ENCODE measurements at places on chromosomes 6 and 20.

- H3K4me3 ChIP-seq, result no peak overlapping the region
- peaks cover 5% of the 10 kb centered on the region for H3K4me1 ChIP-seq
- H3K27ac ChIP-seq, result no peak overlapping the region
- H3K27me3 ChIP-seq, result no peaks in the 10 kb centered on the region
These were observed 6.5 kb downstream of the CEP162 start for GRCh38 chr6:84220809-84221409.

DNA sequence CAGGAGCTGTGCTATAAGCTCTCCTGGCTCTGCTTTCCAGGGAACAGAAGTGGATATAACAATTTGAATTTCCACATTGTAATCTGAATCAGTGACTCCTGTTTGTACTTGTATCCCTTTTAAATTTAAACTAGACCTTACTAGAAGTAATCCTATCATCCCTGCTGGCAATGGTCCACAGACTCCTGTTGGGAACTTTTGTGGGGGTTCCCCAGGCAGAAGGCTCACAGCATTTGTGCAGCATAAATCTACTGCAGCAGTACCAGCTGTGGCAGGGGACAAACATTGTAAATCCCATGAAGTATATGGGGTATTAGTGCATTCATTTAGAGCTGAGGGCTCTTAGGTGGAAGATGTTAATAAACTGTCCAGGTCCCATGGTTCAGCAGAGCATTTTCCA, 12.0 kb upstream of the PDCD2 start:
- H3K4me3 ChIP-seq, result no peak overlapping the region
- peaks cover 25% of the 10 kb centered on the region for H3K27me3 ChIP-seq
- peak; percentile 27 for DNase-seq
- H3K36me3 ChIP-seq, result no peaks in the 10 kb centered on the region
- H3K27ac ChIP-seq, result no peak overlapping the region

GRCh38 chr6:14499841-14500240, 382.3 kb downstream of the CD83 start:
- no peak for DNase-seq
- no peak overlapping the region for H3K4me3 ChIP-seq
- H3K27ac ChIP-seq, result no peak overlapping the region
- H3K27me3 ChIP-seq, result peaks cover 5% of the 10 kb centered on the region
- H3K36me3 ChIP-seq, result no peaks in the 10 kb centered on the region

- H3K4me1 ChIP-seq, result peaks cover 42% of the 10 kb centered on the region
- peak; percentile 87 for DNase-seq
- H3K36me3 ChIP-seq, result no peaks in the 10 kb centered on the region
- peak overlapping the region; percentile 84 for H3K27ac ChIP-seq
- no peaks in the 10 kb centered on the region for H3K27me3 ChIP-seq
These were observed 30.8 kb downstream of the SF3B5 start for GRCh38 chr6:144064402-144065212.

GRCh38 chr6:158757753-158758090, 61.4 kb downstream of the EZR start:
- DNase-seq, result no peak
- no peaks in the 10 kb centered on the region for H3K27me3 ChIP-seq
- H3K36me3 ChIP-seq, result peaks cover 47% of the 10 kb centered on the region
- no peak overlapping the region for H3K4me3 ChIP-seq

GRCh38 chr20:361561-361960, 14.7 kb downstream of the NRSN2 start:
- H3K27me3 ChIP-seq, result no peaks in the 10 kb centered on the region
- H3K27ac ChIP-seq, result no peak overlapping the region
- no peak overlapping the region for H3K4me3 ChIP-seq
- DNase-seq, result no peak

- no peak overlapping the region for H3K4me3 ChIP-seq
- H3K4me1 ChIP-seq, result no peaks in the 10 kb centered on the region
- H3K27ac ChIP-seq, result no peak overlapping the region
- no peaks in the 10 kb centered on the region for H3K36me3 ChIP-seq
- no peaks in the 10 kb centered on the region for H3K27me3 ChIP-seq
These were observed 610.3 kb downstream of the RNF144B start for GRCh38 chr6:18997375-18997826.

GRCh38 chr6:112189494-112189893, 64.9 kb downstream of the LAMA4 start:
- H3K27me3 ChIP-seq, result peaks cover 47% of the 10 kb centered on the region
- H3K4me3 ChIP-seq, result no peak overlapping the region
- no peaks in the 10 kb centered on the region for H3K4me1 ChIP-seq

DNA sequence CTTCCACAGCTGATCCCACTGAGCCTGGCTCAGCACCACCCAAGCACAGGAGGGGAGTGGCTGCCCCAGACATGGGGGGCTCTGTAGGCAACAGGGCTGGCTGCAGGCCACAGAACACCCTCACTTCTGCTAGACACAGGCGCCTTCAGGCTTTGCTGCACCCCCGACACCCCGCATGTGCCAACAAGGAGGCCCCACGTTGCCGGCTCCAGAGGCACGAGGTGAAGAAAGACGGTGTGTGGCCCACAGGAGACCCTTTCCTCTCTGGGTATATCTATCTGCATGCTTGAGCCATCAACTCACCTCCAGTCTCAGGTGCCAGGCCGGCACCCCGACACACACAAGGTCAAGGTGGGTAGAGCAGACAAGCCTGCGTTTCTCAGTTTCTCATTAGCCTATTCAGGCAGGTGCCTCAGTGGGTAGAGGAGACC, 158.3 kb downstream of the DLL1 start:
- H3K27ac ChIP-seq, result no peak overlapping the region
- H3K27me3 ChIP-seq, result no peaks in the 10 kb centered on the region
- DNase-seq, result no peak
- H3K4me1 ChIP-seq, result no peaks in the 10 kb centered on the region
- no peaks in the 10 kb centered on the region for H3K36me3 ChIP-seq
- no peak overlapping the region for H3K4me3 ChIP-seq

- no peaks in the 10 kb centered on the region for H3K27me3 ChIP-seq
- no peak overlapping the region for H3K27ac ChIP-seq
- H3K4me1 ChIP-seq, result no peaks in the 10 kb centered on the region
- DNase-seq, result no peak
- H3K4me3 ChIP-seq, result no peak overlapping the region
These were observed 29.0 kb downstream of the AFG1L start for GRCh38 chr6:108323710-108324466.

DNA sequence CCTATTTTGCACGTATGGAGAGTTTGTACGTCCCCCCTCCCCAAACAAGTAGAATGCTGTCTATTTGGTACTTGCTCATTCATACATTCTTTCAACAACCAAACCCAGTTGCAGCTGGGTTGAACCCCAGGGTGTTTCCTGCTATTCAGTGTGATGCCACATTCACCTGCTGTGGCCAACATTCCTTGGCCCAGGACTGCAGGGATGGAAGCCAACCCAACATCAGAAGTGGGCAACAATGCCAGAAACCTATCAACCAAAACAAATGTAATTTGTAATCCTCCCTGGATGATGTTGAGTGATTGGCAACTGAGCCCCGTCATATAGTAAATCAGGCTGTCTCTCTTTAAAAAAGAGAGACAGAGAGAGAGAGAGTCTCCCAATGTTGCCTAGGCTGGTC, 8.9 kb downstream of the NT5E start:
- no peaks in the 10 kb centered on the region for H3K27me3 ChIP-seq
- peaks cover 27% of the 10 kb centered on the region for H3K36me3 ChIP-seq
- peak overlapping the region; percentile 8 for H3K4me3 ChIP-seq
- H3K4me1 ChIP-seq, result peaks cover 85% of the 10 kb centered on the region
- DNase-seq, result no peak
- H3K27ac ChIP-seq, result peak overlapping the region; percentile 42

- H3K4me3 ChIP-seq, result no peak overlapping the region
- no peaks in the 10 kb centered on the region for H3K36me3 ChIP-seq
- peaks cover 2% of the 10 kb centered on the region for H3K27me3 ChIP-seq
- DNase-seq, result no peak
These were observed 185.0 kb downstream of the CENPW start for GRCh38 chr6:126524811-126525326.

DNA sequence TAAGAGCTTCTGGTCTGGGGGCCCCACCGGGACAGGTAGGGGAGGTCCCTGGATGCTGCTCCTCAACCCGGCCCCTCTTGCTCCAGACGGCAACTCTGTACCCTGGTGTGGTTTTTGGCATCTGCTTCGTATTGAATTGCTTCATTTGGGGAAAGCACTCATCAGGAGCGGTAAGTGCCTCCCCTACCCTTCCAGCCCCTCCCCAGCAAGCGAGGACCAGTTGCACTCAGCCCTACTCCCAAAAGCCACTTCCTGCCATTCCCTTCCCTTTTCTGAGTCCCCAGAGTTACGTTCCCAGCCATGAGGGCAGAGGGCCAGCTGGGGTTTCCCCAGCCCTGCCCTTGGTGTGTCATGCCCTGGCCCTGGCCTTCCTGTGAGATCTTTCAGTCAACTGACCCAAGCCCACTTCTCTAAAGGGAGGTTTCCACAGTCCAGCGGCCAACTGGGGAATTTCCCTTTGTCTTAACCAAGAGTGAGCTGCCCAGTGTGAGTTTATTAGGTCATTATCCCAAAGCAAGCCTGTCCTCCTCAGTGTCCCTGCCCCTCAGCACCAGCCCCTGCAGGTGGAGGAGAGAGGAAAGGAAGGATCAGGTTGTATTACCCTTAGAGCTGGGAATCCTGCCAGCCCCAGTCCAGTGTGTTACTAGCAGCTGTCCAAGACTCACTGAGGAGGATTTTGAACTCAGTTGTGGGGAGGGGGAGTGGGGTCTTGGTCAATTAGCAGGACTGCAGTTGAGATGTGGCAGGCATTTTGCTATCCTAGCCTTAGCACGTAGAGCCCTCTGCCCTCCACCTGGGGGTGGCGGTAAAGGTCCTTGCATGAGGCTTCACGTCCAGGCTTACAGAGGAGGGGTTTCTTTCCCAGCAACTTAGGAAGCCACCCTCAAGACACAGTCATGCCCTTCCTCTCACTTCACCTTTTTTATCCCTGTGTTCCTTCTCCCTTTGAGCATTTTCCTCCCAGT, 45.8 kb downstream of the TM9SF4 start:
- peaks cover 7% of the 10 kb centered on the region for H3K4me1 ChIP-seq
- H3K4me3 ChIP-seq, result no peak overlapping the region
- H3K36me3 ChIP-seq, result peaks cover 60% of the 10 kb centered on the region
- peak; percentile 67 for DNase-seq

DNA sequence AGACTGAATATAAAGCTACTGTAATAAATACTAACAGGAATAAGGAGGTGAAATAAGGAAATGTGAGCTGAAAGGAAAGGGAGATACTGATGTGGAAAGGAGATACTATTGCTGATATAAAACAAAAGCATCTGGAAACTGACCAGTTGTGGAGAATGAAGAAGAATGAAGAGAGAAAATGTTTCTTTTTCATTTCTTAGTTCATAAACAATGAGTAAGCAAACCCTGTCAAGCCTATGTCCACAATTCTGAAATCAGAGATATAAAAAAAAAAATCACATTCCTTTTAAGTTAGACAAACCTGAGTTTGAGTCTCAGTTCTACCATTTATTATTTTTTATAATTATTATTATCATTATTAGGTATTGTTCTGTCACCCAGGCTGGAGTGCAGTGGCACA, 121.6 kb upstream of the GJE1 start:
- H3K27ac ChIP-seq, result no peak overlapping the region
- H3K27me3 ChIP-seq, result peaks cover 8% of the 10 kb centered on the region
- H3K4me3 ChIP-seq, result no peak overlapping the region
- peaks cover 4% of the 10 kb centered on the region for H3K4me1 ChIP-seq
- H3K36me3 ChIP-seq, result no peaks in the 10 kb centered on the region
- no peak for DNase-seq

Measured in activated CD4-positive, alpha-beta T cell treated with anti-CD3 and anti-CD28 coated beads, Interleukin-2, amount 10 ng/mL, durations not matched to agents 24 days and 14 days (primary cell).